Posterior vena cava (tissue), 2 donors: ENCODE measurements at places on chromosomes 5 and 9. TPM values are rescaled to one million over a fixed set of nuclear protein-coding genes. Genes with fewer than 3 reads are reported as not detected.
A peak's percentile ranks its signal among the peaks of the same experiment; 100 is the strongest.

DNA sequence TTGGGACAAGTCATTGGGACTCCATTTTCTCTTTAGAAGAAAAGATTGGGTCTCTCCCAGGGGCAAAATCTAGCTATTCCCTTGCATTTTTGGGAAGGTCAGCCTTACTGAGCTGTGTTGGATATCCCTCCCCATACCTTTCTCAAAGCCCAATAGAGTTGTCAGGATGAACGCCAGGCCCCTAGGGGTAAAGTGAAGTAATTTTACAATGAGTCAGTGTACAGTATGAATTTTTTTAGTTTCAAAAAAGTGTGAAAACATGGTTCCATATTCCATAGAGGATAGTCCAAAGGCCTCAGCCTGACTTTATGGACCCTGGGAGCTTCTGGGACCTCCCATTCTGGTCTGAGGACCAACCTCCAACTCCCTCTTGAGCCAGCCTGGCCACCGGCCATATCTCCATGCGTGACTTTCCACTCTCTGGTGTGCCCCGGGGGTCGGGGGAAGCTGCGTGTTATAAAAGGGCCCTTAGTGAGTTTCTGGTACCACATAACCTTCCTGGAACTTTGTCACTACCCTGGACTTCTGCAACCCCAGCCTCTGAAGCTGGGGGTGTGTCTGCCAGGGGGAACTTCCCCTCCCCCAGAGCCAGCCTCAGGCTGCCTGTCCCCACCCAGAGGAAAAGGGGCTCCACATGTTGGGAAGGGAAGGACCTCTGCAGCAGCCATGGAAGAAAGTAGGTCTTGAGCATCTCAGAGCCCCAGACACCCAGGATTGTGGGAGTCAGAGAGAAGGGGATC, 52.4 kb upstream of the SYNPO start:
- no peak for DNase-seq

DNA sequence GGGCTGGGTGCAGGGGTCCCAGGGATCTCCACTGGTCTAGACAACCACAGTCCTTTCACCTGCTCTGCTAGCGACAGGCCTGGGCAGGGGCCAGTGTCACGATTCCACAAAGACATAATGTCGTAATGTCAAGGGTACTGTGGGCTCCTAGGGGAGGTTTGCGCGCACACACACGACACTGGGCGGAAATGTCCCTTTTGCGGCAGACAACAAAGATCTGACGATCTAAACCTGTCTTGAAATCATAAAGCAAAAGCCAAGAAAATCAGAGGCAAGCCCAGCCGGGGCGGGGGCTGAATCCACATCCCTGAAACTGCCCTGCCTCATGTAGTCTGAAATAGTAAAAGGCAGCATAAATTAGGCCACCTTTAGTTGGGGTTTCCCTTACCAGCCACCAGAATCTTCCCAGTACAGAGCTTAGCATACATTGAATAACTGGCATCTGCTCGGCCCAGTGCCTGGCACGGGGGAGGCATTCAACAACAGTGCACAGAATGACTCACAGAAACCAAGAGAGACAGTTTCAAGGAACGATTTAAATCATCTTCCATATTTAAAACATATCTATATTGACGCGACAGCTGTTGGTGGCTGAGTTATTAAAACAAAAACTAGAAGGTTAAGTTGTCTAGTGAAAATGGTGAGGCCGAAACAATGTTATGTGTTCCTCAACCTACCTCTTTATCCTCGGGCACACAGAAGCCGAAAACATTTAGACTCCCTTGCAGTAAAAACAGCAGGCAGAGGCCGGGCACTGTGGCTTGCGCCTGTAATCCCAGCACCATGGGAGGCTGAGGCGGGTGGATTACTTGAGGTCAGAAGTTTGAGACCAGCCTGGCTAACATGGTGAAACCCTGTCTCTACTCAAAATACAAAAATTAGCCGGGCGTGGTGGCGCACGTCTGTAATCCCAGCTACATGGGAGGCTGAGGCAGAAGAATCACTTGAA, 151.0 kb downstream of the MYO10 start:
- DNase-seq = no peak

DNA sequence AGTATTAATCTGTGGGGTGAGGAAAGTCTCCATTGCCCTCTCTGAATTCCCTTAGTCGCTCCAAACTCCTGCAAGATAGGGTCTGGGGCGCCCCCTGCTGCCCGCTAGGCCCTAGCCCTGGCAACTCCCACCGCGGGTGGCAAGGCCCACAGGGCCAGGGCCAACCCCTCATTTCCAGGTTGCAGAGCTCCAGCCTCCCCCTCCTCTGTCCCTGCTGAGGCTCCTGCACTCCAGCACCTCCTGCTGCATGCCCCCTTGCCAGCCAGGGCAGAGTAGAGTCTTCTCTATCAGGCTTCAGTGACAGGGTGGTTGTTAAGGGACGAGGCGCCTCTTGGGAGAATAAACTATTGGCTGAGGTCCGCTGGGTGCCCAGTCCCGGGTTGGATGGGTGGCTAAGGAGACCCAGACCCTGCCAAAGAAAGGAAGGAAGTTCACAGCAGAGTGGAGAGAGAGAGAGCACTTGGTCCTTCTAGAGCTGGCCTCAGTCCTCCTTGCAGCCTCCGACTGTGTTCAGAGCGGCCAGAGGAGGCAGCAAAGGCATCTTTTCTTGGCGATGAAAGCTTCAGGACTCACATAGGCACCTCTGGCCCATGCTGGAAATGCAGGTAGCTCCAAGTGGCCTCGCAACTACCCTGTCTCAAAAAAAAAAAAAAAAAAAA, 45.6 kb downstream of the SAR1B start:
- peak; percentile 95 for DNase-seq

The IL5 gene
- not detected for total RNA-seq

The ARL14EPL gene
- not detected for total RNA-seq
